Naive thymus-derived CD8-positive, alpha-beta T cell (primary cell): ENCODE measurements at places on chromosomes 3 and 15. TPM values are rescaled to one million over a fixed set of nuclear protein-coding genes. Genes with fewer than 3 reads are reported as not detected.

The CCR1 gene
- total RNA-seq = 0.94 TPM

The CEP70 gene
- 37.1 TPM for total RNA-seq

- no peak for DNase-seq
These were observed 120.2 kb upstream of the ALCAM start for GRCh38 chr3:105246536-105246935.

The XCR1 gene
- total RNA-seq = not detected

The SLC28A2 gene
- not detected for total RNA-seq

DNA sequence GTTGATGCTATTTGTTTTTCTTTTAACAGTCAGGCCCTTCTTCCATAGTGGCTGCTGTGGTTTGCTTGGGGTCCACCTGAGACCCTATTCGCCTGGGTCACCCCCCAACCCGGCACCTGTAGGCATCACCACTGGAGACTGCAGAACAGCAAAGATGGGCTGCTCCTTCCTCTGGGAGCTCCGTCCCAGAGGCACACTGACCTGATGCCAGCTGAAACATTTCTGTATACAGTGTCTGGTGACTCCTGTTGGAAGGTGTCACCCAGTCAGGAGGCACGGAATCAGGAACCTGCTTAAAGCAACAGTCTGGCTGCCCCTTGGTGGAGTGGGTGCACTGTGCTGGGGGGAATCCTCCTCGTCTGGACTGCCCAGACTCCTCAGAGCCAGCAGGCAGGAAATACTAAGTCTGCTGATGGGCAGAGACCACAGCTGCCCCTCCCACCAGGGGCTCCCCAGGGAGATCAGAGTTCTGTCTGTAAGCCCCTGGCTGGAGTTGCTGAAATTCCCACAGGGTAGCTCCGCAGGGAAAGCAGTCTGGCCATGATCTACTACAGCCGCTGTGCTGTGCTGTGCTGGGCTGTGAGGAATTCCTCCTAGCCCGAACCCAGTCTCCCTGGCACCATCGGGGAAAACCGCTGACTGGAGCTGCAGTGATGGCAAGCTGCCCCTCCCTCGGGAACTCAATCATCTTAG, 248.2 kb downstream of the TBC1D5 start:
- DNase-seq = no peak

GRCh38 chr3:139953131-139953910, 18.3 kb downstream of the CLSTN2 start:
- no peak for DNase-seq

GRCh38 chr3:31466866-31467265, 65.9 kb upstream of the STT3B start:
- DNase-seq = no peak

GRCh38 chr3:25125201-25125600, 302.9 kb upstream of the RARB start:
- DNase-seq = no peak

The ZNF662 gene
- total RNA-seq = 17.6 TPM

DNA sequence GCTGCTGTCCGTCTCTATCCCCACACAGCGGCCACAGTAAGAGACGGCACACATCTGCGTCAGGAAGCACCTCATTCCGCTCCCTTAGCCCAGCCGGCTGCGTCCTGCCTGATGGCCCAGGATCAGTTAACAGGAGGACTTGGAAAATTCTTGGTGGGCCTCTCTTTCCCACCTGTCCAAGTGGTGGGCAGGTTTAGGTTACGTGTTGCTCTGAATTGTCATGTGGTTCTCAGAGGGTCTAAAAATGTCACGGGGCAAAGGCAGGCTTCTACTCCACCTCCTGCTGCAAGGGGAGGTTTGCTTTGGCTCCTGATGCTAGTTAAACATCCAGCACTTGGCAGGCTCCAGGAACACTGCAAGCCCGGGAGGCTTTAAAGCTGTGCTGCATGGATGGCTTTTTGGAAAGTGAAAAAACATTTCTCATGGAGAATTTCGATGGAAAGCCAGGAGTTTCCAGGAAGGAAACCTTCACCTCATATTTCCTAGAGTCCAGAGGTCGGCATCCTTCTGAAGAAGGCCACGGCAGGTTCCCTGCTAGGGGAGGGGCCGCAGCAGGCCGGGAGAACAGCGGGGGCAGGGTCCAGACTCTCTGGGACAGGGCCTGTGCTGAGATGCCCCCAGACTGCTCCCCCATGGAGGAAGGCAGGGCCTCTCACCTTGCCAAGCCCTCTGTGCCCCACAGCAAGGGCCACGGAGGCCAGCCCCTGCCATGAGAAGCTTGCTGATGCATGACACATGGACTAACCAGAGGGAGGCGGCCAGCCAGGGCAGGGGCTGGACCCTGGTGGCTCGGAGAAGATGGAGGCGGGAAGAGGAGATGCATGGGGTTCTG, 10.8 kb downstream of the CTSH start:
- no peak for DNase-seq

The EFCAB12 gene
- 2.3 TPM for total RNA-seq

DNA sequence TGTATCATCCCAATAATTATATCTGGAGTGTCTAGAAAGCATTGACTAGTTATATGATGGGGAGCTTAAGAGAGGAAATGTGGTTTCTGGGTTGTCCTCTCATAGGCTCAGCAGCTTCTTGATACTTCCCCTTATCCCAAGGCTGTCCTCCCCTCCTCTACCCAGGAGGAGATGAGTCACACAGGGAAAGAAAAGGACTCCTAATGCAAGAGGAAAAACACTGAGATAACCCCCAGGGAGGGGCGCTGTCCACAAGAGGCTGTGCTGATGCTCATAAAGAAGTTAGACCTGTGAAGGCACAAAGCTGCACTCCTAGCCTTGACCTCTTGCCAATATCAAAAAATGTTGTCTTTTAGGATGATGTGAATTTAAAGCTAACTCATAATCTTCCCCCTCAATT, 28.8 kb upstream of the GYG1 start:
- DNase-seq = no peak

GRCh38 chr3:24740326-24740725, 245.7 kb upstream of the THRB start:
- DNase-seq = no peak

The MORC1 gene
- total RNA-seq = not detected

GRCh38 chr3:99895703-99896441, 78.2 kb downstream of the CMSS1 start:
- DNase-seq = no peak

DNA sequence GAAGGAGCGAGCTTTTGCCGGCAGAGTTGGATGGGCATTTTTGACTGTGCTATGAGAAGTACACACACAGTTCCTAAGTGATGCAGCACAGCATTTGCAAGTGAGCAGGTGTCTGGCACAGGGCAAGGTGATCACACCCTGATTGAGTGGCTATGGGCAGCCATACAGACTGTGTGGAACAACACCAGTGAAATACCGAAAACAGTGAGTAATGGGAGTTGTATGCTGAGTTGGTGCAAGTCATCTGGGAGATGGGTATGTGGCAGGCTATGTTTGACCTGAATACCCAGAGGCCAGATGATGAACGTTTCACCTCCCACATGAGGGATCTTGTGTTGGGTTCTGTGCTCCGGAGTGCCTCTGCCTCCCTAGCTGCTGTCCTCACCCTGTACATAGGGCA, 53.5 kb upstream of the TIPARP start:
- DNase-seq = no peak

DNA sequence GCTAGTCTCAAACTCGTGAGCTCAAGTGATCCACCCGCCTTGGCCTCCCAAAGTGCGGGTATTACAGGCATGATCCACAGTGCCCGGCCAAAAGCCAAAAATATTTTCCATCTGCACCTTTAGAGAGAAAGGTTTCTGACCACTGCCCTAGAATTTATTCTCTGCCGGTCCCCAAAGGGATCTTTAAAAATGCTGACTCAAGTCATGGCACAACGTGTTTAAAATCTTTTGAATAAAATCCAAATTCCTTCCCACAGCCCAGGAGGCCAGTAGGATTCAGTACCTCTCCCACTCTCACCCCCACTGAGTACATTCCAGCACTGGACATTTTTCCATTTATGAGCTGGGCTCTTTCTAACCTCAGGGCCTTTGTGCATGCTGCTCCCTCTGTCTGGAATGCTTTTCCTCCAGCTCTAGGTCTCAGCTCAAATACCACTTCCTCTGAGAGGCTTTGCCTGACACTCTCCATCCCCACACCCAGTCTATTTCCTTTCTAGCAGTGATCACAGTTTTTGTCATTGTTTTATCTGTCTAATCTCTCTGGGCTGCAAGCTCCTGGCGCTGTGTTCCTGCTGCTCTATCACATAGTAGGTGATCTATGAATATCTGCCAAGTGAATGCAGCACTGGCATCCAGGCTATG, 502.9 kb downstream of the SHQ1 start:
- no peak for DNase-seq

DNA sequence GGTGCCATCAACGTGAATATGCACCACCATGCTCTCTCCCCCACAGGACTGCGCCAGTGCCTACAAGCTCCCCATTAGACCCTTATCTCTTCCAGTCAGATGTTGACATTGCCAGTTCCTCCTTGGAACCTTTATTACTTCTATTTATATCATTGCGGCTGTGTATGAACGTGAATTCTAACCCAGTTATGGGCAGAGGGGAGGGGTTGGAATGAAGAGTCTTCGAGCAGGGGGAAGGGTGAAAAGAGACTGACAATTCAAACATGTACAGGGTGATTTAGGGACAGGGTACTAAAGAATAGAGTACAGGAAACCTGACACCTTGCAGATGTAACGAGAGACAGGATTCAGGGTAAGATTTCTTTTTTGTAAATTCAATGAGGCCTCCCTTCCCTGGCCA, 41.8 kb upstream of the ST6GAL1 start:
- DNase-seq = no peak

- DNase-seq = no peak
These were observed 348.2 kb downstream of the NAALADL2 start for GRCh38 chr3:175207361-175207760.

DNA sequence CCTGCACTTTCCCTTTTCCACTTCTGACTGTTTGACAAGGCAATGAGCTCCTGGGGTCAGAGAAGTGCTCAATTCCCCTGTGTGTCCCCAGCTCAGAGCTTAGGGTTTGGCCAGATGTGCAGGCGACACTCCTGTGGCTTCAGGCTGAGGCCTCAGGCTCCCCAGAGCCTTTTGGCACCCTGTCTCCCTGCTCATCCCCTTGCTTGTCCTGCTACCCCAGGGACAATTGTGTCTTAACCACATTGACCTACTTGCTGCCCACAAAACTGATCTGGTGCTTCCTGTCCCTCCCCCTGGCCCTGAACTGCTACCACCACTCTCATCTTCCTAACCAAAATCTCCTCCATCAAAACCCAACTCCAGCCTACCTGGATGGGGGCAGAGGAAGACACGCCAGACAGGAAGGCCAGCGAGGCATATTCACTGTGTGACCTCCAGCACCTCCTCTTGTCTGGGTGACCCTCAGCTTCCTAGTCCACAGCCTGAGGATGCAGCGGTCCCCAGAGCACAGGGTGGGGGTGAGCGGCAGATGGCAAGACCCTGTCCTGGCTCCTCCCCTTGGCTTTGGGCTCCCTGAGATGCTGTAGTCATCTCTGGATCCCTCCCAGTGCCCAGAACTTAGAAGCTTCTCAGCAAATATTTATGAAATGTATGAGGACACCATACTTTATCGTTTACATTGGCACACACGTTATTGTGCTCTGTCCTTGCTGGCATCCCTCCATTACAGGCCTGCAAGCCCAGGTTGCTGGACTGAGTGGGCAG, 98.9 kb upstream of the SLC6A6 start:
- DNase-seq = no peak

The GRK7 gene
- 0.44 TPM for total RNA-seq

- DNase-seq = peak; percentile 62
These were observed 190.6 kb downstream of the SHQ1 start for GRCh38 chr3:72657666-72658065.

The DCUN1D1 gene
- 36.6 TPM for total RNA-seq

DNA sequence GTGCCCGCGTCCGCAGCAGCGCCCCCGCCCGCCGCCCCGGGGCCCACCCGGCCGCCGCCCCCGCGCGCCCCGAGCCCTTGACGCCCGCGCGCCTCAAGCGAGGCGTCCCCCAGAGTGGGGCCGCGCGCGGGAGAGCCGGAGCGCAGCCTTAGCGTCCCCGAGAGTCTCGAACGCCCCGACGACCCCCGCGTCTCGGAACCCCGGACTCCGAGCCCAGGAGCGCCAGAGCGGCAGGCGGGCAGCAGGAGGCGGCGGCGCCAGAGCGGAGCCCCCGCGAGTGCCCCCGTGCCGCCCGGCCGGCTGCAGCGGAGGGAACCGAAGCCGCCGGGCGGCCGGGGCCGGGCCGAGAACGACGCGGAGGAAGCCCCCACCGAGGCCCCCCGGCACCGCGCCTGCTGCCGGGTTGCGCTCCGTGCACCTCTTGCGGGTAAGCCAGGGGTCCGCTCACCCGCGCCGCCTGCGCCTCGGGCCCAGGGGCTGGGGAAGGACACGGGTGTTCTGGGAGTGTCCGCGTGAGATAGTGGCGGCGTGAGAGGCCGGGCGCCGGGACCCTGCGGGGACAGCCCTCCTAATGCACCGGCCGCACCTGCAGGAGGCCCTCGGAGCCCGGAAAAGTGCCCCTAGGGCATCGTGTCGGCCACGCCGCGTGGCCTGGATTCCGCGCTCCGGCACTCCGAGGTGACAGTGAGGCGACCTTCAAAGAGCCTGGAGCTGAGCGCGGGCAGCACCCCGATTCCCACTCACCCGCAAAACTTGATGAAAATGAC, 52.0 kb upstream of the ULK4 start:
- DNase-seq = peak; percentile 24

DNA sequence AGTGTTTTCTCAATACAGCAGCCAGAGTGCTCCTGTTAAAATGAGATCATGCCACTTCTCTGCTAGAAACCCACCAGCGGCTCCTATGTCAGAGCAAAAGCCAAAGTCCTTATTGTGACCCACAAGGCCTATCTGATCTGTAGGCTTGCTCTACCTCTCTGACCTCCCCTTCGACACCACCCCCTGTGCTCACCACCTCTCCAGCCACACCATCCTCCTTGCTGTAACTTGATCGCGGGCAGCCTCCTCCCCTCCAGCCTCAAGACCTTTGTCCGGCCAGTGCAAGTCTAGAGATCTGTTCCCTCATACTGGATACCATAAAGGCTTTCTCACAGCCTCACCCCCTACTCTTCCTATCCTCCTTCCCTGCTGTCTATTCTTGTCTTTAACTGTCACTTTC, 1.9 kb upstream of the IGDCC4 start:
- no peak for DNase-seq

The PP2D1 gene
- not detected for total RNA-seq

The TMEM108 gene
- total RNA-seq = not detected

The NAALADL2 gene
- 1.3 TPM for total RNA-seq

The SLC12A8 gene
- 0.19 TPM for total RNA-seq

The HIGD2B gene
- 0.47 TPM for total RNA-seq

The GABRR3 gene
- not detected for total RNA-seq

The TMCO5A gene
- total RNA-seq = not detected

DNA sequence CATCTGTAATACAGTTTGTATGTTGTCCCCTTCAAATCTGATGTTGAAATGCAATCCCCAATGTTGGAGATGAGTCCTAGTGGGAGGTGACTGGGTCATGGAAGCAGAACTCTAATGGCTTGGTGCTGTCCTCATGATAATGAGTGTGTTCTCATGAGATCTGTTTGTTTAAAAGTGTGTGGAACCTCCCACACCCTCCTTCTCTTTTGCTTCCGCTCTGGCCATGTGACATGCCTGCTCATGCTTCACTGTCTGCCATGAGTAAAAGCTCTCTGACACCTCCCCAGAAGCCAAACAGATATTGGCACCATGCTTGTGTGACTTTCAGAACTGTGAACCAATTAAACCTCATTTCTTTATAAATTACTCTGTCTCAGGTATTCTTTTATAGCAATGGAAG, 794.0 kb upstream of the CFAP20DC start:
- DNase-seq = no peak
